ENCODE measurements at places on chromosomes 7 and 10.

GRCh38 chr10:83012866-83013265 is 1126.4 kb upstream of the GHITM start:
- DNase-seq = peak; percentile 8

GRCh38 chr7:73974101-73974947 is 53.6 kb upstream of the ELN start:
- DNase-seq = no peak

DNA sequence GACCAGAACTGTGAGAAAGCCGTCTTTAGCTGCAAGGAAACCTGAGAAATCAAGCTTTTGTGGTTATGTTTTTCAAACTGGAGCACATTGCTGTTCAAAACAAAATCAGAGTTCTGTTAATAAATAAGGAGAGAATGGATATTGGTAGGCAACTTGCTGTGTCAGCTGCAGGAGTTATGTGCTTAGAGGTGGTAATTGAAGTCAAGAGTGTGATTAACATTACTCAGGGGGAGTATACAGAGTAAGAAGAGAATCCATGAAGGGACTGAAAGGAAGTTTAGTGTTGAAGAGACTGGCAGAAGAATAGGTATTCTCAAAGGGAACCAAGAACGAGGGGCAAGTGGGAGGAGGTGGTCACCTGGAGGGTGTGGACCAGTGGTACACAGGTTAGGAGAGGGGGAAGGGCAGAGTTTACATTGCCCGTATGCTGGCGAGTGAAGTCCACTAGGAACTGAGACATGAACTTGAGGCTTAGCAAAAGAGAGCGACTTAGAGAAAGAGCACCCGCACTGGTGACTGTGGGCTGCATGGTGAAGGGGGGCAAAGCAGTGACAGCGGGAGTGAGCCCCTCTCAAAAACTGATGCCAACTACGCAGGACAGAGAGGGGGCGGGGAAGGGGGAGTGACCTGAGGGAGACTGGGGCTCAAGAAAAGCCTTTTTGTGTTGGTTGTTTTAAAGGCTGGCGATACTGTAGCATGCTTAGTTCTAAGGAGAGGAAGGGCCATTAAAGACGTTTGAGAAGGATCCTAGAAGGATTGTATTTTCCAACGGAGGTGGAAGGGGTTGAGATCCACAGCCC is 80.0 kb downstream of the SDK1 start:
- no peak for DNase-seq

DNA sequence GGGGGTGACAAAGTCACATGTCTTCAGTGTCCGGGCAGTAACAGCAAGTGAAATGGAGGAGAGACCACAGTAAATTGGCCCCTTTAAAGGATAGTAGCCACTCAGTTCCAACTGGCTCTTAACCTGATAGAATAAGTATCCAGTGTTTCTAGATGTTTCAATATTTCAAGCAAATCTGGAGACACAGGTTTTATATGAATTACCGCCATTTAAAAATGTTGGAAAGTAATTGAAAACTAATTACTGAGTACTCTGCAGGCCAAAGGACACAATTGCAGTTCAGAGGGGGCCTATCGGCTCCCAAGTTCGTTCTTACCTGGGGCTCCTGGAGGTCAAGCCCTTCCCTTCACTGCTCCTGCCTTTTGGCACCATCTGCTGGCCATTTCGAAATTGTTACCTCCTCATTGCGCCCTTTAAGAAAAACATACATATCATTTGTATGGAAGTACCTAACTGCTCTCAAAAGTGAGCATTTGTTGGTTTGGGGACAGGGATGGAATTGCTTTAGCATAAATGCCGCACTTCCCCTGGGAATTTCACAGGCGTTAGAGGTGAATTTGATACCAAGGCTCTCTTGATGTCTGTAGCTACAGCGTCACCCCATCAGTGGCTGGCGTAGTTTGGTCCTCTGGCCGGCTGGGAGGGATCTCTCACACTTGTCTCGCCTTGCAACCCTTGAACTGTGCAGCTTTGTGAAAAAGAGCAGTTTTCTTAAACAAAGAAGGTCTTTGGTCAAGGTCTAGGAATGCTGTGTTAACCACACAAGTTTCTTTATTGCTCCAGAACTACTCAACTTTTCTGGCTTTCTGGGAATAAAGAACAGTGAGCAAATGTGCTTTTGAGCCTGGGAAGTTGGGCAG is 220.0 kb downstream of the ARHGAP21 start:
- DNase-seq = peak; percentile 72

- no peak for DNase-seq
Observed at GRCh38 chr7:36317276-36317675, 72.4 kb upstream of the ANLN start.
